ENCODE measurements at places on chromosomes 3 and 15. TPM values are rescaled to one million over a fixed set of nuclear protein-coding genes. Genes with fewer than 3 reads are reported as not detected.
A peak's percentile ranks its signal among the peaks of the same experiment; 100 is the strongest.

GRCh38 chr15:62212741-62213140 is 47.7 kb upstream of the C2CD4B start:
- no peak for DNase-seq

- DNase-seq: no peak
Measured at GRCh38 chr3:188400494-188401243, 246.7 kb downstream of the LPP start.

DNA sequence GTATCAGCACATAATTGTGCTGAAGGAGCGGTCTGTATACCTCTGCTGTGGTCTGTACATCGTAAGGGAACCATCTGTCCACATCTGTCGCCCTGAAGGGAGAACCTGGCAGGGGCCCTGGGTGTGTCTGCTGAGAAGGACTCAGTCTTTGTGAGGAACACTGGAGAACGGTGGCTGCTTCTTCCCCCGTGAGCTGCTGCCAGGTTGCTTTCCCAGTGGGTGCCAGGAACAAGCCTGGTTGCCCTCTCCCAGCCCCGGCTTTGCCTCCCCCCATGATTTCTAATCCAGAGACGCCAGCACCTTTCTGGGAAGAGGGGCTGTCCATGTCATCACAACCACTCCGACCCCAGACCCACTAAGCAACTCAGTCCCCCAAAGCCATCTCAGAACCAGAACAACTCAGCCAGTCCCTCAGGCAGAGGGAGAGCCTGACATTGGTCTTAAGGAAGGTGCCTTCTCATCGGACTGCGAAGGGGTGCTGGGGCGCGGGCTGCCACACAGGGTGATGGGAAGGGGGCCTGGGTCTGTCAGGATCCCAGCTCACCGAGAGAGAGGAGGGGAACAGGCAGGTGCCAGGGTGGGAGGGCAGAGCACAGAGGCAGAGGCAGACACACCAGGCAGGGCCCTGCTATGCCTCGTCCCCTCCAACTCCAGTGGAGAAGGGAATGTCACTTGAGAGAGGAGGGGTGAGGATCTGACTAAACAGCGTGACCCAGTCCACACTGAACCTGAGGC is 8.5 kb downstream of the TNK2 start:
- no peak for DNase-seq

- DNase-seq: no peak
Measured at GRCh38 chr3:178532476-178532875, 3.8 kb upstream of the KCNMB2 start.

DNA sequence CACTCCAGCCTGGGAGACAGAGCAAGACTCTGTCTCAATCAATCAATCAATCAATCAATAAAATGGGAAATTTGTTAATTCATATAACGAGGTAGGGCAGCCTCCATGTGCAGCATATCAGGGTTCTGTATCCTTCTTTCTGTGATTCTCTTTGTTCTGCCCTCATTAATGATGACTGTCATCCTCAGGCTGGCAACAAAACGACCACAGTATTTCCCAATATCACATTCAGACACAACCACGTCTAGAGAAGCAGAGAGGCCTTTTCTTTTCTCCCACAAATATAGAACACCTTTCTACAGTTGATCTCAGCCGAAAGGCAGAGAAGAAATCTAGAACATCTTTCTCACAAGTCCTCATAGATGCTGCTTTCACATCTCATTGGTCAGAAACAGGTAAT is 11.2 kb downstream of the CEP19 start:
- no peak for DNase-seq

GRCh38 chr15:65106011-65106590 is 8.9 kb downstream of the UBAP1L start:
- no peak for DNase-seq

GRCh38 chr3:25910997-25911396 is 121.1 kb downstream of the OXSM start:
- peak; percentile 11 for DNase-seq

- no peak for DNase-seq
Measured at GRCh38 chr15:100920516-100921135, 1.5 kb downstream of the LRRK1 start.

GRCh38 chr3:45167011-45167911 is 21.1 kb upstream of the CDCP1 start:
- peak; percentile 98 for DNase-seq

DNA sequence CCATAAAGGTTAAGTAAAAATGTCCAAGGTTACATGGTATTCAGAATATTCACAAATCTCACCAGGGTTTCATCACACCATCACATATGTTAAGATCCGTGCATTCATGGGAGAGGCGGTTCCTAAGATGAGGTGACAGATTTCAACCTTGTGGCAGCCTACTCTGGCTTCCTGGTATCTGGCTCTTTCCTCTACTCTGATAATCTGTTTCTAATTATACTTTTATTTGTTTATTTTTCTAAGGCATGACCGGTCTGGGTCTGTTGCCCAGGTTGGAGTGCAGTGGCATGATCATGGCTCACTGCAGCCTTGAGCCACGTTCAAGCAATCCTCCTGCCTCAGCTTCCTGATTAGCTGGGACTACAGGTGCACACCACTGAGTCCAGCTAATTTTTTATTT is 34.4 kb downstream of the RAF1 start:
- peak; percentile 19 for DNase-seq

DNA sequence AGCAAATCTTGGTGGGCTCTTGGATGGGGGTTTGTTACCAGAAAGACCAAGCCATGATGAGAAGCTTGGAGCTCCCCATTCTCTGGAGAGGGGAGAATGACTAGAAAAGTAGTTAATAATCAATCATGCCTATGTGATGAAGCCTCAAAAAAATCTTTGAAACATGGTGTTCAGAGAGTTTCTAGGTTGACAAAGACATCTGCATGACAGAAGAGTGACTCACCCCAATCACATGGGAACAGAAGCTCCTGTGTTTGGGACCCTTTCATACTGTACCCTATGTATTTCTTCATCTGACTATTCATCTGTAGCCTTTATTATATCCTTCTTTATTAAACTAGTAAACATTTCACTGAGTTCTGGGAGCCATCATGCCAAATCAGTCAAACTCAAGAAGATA is 87.4 kb downstream of the BCHE start:
- DNase-seq: no peak

DNA sequence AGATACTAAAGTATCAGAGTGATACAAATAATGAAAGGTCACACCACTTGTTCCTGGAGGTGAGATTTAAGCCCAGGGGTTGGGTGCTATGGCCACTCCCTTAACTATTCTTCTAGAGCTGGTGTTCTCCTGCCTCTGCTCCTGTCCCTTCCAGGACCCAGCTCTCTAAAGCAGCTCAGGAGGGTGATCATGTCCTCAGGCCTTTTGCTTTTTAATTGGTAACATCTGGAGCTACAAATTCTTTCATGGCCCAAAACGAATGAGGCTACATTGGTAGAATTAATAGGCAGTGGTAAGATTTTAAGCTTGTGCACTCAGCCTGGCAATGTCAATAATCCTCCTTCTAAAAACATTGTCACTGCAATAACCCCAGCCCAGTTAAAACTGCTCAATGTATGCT is 38.2 kb upstream of the CNOT10 start:
- no peak for DNase-seq

DNA sequence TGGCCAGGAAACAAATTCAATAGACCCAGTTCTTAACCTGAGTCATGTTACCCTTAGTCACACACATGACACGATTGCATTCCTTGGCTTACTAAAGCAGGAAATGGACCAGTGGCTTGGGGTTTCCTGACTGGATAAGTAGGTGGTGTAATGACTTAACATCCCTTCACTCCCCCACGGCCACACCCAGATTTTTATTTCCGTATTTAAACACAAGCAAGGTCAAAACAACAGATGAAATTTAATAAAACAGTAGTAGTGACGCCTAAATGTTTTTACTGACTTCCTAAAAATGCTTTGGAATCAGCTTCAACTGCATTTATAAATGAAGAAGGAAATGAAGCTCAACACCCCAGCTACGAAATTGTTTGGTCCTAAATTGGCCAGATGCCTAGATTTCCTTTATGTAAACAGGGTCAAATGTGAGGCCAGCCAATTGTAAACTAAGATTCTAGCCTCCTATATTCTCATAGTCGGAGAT is 324.3 kb downstream of the CHST2 start:
- DNase-seq: peak; percentile 98

GRCh38 chr15:40412095-40412759 is 6.6 kb downstream of the IVD start:
- DNase-seq: no peak

- DNase-seq: no peak
Measured at GRCh38 chr3:190502946-190503345, 10.9 kb upstream of the IL1RAP start.

DNA sequence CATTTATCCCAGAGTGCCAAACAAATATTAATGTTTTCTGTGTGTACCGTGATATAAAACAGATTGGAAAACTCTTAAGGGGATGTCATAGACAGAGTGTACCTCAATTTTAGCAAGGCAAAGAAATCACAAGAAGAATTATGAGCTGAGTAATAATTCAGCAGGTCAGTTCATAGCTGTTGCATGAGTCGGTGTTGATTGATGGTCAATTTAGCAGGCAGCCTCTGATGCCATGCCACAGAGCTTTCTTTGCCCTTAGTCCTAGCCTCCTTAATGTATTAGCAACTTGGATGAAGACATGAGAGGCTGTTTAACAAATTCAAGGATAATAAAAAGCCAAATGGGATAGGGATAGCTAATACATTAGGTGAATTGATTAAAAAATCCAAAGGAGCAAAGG is 6.8 kb downstream of the SLC35A5 start:
- peak; percentile 67 for DNase-seq

DNA sequence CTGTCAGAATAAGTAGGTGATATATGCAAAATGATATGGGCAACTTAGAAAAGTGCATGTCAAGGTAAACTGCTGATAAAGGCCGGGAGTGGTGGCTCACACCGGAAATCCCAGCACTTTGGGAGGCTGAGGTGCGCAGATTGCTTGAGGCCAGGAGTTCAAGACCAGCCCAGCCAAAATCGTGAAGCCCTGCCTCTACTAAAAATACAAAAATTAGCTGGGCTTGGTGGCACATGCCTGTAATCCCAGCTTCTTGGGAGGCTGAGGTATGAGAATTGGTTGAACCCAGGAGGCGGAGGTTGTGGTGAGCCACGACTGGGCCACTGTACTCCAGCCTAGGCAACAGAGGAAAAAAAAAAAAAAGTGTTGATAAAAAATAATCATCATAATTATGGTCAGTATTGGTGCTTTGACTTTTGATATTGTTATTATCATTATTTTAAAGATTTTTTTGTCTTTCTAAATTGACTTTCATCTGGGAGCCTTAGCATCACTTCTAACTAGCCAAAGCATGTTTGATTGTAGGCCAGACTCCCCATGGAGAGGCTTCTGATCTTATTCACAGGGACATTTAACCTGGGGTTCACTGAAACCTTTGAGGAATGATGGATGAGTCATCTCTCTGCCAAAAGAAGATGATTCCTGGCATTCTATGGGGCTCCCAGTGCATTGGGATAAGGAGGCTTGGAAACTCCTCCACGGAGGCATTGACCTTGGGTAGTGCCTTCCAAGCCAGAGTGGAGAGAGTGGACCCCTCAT is 5.6 kb downstream of the ZBTB38 start:
- peak; percentile 79 for DNase-seq

DNA sequence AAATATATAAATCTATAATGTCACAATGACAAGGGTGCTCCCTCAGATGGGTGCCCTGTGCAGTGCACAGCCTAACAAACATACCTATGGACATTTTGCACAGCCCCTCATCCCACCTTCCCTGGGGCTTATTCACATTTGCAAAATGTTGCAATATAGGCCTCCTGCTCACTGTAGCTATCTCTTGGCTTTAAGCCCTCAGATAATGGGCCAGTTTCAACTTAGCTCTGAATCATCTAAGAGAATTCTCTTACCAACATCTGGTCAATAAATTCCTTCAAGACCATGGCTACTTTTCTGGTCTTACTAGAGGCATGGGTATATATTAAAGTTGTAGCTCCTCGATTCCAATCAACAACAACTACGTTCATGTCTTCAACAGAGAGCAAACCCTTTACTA is 17.9 kb downstream of the LIPH start:
- no peak for DNase-seq

DNA sequence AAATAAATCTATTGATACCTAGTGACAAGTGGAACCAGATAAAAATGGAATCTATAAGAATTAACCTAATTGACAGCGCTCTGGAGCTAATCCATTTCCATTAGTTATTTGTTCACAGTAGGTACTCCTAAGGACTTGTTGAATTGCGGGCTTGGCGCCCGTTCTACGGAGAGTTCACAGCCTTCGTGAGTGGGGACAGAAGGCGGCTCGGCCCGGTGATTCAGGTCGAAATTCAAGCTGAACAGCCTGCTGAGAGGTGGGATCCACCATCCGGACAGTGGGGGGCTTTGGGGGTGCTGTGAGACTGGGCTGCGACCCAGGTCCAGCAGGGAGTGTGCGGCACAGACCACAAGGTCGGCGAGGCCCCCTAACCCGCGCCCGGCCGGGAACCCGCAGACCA is 779 bp upstream of the CTNNB1 start:
- no peak for DNase-seq

Gene P3H2
- 30.3 TPM for total RNA-seq

Gene KATNBL1
- 49.8 TPM for total RNA-seq

Gene SCN5A
- 1.7 TPM for total RNA-seq

Gene BFSP2
- not detected for total RNA-seq

Gene GOLGA8J
- total RNA-seq: 0.40 TPM

Gene FANCD2OS
- not detected for total RNA-seq

Gene NT5DC2
- 92.3 TPM for total RNA-seq

Gene INAFM2
- 14.7 TPM for total RNA-seq

Gene MESP1
- total RNA-seq: 1.5 TPM

Gene FGD5
- total RNA-seq: not detected

Gene LMLN
- total RNA-seq: 5.7 TPM

Gene ANKUB1
- not detected for total RNA-seq

Gene LRCH3
- 23.8 TPM for total RNA-seq

Gene ARHGAP11A
- total RNA-seq: 47.3 TPM

Gene IL17RC
- total RNA-seq: 50.6 TPM

Gene KNG1
- not detected for total RNA-seq

Gene RGMA
- total RNA-seq: 0.90 TPM

Gene SHQ1
- 15.4 TPM for total RNA-seq

All from A172 (cell line).